ENCODE measurements at places on chromosomes 7 and 10. TPM values are rescaled to one million over a fixed set of nuclear protein-coding genes. Genes with fewer than 3 reads are reported as not detected.

The PPRC1 gene
- total RNA-seq, result 12.1 TPM

The GFRA1 gene
- total RNA-seq, result 5.1 TPM

DNA sequence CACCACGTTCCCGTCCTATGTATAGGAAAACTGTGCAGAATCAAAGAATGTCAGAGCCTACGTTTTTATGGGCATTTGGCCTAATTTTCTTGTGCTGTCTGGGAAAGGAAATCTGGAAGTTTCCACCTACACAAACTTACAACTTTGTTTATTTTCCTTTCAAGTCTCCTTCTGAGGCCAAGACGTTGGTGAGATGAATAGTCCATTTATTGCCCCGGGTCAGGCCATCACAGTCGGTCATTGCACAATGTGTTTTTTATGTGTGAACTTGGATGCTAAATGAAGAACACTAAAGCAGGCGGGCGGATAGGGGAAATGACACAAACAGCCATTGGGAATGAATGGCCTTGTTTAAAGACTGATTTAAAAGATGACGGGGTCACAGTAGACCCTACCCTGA, 38.6 kb downstream of the TRIL start:
- no peak for DNase-seq

DNA sequence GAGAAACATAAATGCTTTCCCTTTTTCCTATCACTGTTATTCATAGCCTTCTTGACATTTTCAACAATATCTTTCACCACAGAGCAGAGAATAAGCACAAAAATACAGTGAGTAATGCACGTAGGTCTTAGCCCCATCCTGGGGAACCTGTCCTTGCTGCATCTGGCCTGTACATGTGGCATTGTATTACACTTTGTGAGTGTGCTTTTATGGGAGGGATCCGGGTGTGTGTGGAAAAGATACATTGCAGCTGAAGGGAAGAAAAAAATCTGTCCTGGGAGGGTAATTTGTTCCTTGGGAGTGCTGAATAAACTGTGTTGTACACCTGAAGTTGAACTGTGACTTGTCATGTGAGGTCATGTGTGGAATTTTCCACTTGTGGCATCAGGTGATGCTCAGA, 422.7 kb upstream of the LRGUK start:
- no peak for DNase-seq

GRCh38 chr10:22825841-22826240, 102.0 kb upstream of the ARMC3 start:
- DNase-seq, result peak; percentile 26

- no peak for DNase-seq
Measured at GRCh38 chr10:58972576-58973234, 203.7 kb upstream of the PHYHIPL start.

- no peak for DNase-seq
Measured at GRCh38 chr7:135782377-135782776, 33.8 kb upstream of the FAM180A start.

DNA sequence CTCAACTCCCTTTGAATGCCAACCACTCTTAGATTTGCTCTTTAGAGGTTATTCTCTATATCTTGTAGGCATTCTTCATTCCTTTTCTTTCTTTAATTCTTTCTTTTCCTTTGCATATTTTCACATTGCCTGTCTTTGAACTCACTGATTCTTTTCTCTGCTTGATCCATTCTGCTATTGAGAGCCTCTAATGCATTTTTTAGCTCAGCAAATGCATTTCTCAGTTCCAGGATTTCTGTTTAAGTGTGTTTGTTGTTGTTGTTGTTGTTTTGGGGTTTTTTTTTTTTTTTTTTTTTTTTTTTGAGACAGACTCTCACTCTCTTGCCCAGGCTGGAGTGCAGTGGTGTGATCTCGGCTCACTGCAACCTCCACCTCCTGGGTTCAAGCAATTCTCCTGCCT, 71.6 kb downstream of the FBXL13 start:
- DNase-seq, result no peak

- DNase-seq, result no peak
Measured at GRCh38 chr10:62912086-62912485, 95.9 kb upstream of the EGR2 start.

DNA sequence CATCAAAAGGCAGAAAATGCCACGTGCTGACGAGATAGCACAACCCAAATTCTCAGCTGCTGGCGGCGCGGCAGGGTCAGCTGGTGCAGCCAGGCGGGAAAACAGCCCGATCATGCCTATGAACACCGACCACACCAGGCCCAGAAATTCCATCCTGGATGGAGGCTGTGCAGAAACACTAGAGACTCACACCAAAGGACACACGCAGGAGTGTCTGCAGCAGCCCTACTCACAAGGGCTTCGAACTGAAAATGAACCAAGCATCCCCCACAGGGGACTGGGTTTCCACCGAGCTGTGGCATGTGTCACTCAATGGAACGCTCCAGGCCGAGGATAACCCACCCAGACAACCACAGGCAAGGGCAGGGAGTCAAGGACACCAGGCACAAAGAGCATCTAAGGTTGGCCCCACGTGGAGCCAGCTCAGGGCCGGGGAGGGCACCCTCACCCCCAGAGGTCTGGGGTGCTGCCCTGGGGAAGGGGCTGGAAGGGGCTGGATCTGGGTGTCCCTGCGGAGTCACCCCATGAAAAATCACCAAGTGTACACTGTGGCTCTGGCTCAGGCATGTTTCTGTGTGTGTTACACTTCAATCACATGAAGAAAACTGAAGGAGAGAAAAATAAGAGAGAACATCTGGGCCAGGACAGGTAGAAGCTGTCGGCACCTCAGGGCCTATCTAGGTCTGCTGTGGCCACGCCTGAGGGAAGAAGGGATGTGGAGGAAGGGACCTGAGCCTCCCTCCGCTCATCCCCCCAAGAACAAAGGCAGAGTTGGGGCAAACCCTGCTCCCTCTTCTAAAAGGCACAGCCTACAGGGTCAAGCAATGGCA, 33.0 kb downstream of the RASGEF1A start:
- DNase-seq, result no peak

DNA sequence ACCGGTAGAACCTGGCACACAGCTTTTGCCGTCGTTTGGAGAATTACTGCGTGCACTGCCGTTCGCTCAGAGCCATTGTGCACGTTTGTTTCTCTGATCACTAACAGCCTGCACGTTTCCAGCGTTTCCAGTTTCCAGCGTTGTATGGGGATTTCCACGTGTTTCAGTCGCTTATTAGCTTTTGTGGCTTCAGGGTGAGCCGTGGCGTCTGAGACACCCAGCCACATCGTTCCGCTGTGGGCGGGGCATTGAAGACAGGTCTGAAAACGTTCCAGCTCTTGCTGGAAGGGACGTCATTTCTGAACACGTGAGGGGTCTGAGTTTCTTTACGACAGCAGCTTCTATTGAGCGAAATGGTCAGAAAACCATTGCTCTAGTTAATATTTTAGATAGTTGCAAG, 164.8 kb downstream of the DNAJB6 start:
- DNase-seq, result no peak

- peak; percentile 67 for DNase-seq
Measured at GRCh38 chr7:2820508-2820934, 23.6 kb downstream of the GNA12 start.

DNA sequence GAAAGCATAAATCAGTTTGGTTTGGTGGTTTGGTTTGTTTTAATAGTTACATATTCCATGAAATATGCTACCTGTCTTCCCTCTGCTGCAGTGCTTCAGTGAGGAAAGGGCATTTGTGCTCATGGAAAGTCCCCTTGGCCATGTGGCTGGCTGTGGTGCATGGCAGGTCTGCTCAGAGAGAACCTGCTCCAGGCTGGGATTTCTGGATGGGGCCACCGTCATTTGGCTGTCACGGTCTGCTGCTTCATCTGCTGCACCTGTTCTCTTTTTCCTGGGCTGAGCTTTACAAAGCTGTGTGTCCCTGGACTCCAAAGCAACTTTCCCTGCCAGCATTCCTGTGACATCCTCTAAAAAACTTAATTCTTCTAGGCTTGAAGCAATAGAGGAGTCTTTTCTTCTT, 8.9 kb downstream of the CDK14 start:
- DNase-seq, result no peak

DNA sequence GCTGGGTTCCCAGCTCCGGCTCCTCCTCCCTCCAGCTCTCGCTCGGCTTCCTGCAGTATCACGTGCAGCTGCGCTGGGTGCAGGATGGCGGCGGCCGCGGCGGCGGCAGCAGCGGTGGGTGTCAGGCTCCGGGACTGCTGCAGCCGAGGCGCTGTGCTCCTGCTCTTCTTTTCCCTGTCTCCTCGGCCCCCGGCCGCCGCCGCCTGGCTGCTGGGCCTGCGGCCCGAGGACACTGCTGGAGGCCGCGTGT, at the start of gene CNNM1:
TSS of gene CNNM1 (plus strand) at position 53 of the 250 bp plus-strand sequence. CDS start at position 85, 32 bp downstream.
- no peak for DNase-seq
